ENCODE measurements at places on chromosomes 5 and 9.

GRCh38 chr5:34509392-34509791 lies 146.7 kb upstream of the RAI14 start:
- no peak for DNase-seq

GRCh38 chr9:134514503-134514902 lies 127.1 kb upstream of the COL5A1 start:
- DNase-seq: no peak

- DNase-seq: no peak
These were observed 57.9 kb downstream of the MACROH2A1 start for GRCh38 chr5:135341016-135341666.

- no peak for DNase-seq
These were observed 159.6 kb upstream of the ANKH start for GRCh38 chr5:15031180-15031579.

- no peak for DNase-seq
These were observed 52.2 kb downstream of the ZCCHC7 start for GRCh38 chr9:37172557-37172956.

- DNase-seq: no peak
These were observed 246.8 kb downstream of the SAXO1 start for GRCh38 chr9:18786196-18786595.

GRCh38 chr5:136194576-136194975 lies 1.6 kb upstream of the SMIM32 start:
- DNase-seq: no peak

DNA sequence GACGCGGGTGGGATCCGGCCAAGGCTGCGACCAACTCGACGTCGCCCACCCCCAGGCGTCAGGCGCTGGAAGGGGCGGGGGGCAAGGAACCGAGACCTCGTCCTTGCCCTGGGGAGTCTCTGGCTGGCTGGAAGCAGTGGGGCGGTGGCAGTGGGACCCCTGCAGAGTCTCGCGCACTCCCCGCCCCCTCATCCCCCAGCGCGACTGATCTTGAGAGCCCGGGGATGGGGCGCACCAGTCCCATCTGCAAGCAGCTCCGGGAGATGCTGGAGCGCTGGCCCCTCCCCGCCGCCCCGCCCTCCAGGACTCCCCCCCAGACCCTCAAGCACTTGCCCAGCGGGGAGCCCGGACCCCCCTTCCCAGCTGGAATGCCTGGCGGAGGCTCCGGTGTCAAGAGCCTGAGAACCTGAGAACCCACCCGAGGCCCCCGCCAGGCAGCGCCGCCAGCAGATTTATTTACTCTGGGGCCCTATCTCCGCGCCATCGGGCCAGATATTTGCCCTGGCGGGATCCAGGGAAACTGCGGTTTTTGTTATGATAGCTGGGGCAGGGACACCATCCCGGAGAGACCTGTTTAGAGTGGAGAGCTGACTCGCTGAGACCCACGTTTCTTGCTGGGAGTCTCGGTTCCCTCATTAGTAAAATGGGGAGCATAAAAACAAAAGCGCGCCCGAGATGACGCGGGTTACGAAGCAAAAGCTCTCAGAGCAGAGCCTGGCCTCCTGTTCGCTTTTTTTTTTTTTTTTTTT lies 1.2 kb downstream of the PRRT1B start:
- peak; percentile 32 for DNase-seq

DNA sequence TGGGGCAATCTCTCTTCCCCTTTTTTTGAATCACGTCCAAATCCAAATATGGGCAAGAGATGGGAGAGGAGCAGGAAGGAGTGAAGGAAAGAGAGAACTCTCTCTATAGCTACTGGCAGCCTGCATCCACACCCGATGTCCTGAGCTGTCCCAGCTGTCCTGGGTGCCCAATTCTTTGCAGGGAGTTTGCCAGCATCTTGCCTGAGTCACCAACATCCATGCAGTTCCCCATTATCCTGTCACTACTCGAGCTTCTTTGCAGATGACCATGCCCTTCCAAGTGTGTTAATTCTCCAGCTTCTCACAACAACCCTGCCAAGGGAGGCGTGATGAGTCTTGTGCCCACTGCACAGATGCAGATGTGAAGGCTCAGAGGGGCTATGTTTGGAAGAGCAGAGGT lies 127.1 kb downstream of the NSG2 start:
- DNase-seq: no peak

GRCh38 chr9:84229191-84229590 lies 111.4 kb downstream of the SLC28A3 start:
- no peak for DNase-seq

DNA sequence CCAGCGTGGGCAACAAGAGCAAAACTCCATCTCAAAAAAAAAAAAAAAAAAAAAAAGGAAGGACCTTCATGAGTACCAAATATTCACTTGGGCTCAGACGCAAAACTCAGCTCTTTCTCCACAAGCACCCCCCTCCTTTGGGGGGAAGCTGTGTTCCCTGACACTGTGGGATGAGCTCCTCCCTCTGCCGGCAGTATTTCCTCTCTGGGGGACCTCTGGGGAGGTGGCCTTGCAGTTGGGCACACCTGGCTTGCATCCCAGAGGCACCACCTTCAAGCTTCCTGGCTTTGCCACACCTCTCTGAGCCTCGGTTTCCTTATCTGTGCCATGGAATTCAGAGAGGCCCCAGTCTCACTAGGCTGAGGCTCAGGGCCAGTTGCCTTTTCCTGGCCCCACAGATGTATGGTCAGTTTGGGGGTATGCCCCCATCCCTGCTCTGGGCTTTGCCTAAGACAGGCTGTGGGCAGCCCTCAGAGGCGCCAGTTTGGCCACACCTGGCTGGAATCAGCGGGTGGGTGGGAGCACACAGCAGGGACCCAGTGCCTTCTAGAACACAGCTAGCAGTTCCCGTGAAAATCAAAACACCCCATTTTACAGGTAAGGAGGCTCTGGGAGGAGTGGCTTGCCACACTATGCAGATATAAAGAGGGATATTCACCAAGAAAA lies 157.5 kb upstream of the IER5L start:
- DNase-seq: no peak

DNA sequence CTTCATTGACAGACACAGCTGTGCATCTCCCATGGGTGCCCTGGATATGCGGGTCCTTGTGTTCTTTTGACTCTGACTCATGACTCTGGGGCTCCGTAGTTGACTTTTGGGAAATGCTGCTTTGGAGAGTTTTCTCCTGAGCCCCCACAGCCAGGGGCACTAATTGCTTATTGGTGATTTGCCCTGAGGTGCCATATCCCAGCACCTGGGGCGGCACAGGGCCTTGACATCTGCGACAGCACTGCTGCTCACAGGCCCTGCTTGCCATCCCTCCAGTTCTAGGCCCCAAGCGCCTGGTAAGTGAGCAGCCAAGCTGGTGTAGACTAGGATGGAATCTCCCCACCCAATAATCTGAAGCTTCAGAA lies 75.1 kb downstream of the AMBP start:
- DNase-seq: no peak

GRCh38 chr5:142119051-142119625 lies 10.6 kb downstream of the NDFIP1 start:
- no peak for DNase-seq

DNA sequence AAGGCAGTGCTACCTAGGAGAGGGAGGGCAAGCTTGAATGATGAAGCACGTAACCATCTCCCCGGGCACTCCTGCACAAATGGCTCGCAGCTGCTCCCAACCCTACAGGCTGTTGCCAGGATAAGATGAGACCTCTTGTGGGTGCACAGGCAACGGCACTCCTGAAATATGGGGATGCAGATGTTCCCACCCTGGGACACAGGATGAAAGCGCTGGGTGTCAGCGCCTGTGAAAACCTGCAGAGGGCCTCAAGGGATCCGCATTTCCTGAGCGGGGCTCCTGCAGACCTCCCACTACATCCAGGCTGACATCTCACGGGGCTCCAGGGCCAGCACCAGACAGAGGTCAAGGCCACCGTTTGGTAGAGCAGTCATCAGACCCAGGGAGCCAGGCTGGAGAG lies 60.7 kb downstream of the SMIM23 start:
- DNase-seq: no peak

DNA sequence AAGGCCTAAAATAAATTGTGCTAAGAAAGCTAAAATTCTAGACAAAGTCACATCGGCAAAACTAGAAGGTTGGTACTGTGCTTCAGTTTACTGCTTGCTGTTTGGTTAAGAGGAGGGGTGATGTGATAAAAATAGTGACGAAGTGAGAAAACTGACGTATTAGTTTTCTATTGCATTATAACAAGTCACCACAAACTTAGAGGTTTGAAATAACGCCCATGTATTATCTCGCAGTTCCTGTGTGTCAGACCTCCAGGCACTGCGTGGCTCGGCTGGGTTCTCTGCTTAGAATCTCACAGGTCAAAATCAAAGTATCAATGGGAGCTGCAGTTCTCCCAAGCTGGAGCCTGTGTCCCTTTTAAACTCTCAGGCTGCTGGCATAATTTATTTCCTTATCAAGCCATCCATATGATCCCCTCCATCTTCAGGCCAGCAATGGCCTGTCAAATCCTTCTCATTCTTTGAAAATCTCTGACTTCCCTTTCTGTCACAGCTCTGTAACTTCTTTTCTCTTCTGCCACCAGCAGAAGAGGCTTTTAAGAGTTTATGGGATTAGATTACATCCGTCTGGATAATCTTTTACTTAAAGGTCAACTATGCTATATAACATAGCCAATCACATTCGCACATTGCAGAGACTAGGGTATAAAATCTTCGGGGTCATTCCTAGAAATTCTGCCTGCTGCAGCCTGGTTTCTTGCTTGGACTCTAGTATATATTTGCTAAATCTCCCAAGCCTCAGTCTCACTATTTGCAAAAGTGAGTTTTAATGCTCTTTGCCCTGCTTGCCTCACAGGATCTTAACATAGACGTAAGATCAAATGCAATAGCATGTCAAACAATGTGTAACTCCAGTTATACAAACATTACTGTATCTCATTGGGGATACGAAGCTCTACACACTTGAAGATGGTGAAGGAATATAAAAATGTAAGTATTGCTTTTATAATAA lies 104.0 kb upstream of the CDKN2B start:
- DNase-seq: no peak

DNA sequence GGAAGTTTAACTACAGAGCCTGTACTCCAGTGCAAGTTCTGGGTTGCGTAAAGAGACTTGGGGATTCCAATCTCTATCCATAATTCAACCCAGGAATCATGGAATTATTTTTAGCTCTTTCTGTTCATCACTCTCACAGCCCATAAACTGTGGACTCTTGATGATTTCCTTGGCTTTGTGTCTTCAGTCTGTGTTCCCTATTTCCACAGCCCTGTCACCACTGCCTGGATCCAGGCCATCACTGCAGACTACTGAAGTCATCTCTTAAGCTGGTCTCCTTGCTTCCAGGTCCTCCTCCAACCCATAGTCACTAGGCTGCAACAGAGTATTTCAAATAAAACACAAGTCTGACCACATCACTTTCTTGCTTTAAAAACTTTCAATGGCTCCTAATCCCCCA lies 211.7 kb downstream of the PLK2 start:
- no peak for DNase-seq

GRCh38 chr9:109604131-109604530 lies 106.0 kb upstream of the PTPN3 start:
- DNase-seq: no peak

DNA sequence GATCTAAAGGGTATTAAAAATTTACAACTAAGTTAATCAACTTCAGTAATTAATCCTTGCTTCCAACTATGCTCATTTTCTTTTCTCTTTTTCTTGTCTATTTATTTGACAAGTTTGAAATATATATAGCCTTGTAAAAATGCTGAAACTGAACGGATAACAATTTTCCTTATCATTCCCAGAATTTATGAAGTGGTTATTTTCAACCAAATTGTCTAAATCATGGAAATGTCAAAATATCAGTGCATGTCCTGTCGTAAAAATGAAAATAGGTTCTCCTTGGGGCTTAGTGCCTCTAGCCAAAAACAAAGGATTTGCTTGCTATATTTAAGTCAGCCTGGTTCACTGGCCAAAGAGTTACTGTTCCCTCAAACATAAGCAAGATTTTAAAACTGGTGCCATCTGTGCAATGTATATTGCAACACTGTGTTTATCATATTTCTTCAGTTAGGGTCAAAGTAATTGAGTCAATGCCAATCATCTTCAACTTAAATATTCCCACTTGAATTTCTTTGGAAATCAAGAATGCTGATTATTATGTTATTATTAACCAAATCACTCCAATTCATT lies 798.3 kb downstream of the MAT2B start:
- DNase-seq: no peak

DNA sequence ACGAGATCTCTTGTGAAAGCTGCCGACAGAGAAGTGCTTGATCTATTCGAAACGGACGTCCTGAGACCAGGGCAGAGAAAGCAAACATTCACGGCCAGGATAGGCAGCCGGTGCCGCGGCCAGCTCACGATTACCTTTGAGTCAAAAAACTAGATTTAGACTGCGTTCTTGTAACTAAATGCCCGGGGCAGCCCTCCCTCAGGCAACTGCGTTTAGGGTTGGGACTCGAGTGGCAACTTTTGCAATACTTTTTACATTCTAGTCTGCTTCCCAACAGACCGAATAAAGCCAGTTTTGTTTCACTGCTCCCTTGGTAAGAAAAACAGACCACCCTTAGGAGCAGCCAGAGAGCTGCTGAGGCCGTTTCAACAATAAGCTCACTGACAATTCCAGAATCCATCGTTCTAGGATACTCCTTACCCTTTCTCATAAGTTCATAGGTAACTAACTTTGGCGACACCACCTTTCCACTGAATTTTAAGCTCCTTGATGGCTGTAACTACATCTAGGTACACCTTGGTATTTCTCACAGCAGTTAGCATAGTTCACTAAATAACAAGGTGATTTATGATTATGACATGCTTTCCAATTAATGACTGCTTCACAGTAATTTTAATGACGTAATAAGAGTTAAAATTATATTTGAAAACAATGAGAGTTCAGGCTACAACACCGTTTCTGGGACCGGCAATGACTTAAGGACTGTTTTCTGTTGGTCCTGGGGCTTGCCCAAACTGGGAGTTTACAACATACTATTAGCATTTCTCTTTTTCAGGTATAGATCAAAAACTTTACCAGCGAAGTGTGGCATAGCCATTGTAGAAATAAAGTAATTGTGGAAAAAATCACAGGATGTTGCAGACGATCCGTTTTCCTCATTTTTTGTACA lies 899 bp upstream of the RAPGEF6 start:
- no peak for DNase-seq
